ENCODE measurements at places on chromosomes 1 and 21.

DNA sequence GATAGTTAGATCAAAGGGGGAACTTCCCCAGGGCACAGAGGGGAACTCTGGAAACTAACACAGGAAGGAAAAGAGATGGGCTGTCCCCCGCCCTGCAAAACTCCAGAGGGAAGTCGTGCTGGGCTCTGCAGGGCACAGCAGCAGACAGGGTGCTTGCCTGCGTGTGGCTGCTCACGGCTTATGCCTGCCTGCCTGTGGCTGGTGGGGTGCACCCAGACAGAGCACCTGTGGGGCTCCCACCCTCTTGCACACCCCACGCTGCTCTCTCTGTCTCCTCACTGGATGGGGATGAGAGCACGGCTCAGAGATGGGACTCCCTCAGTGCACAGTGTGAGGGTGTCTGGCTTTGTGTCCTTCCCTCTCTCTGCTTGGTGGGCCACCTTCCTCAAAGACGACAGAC is 13.5 kb upstream of the ETV3L start:
- DNase-seq = no peak

GRCh38 chr1:109761227-109762038 is 2.3 kb downstream of the EPS8L3 start:
- DNase-seq = no peak

DNA sequence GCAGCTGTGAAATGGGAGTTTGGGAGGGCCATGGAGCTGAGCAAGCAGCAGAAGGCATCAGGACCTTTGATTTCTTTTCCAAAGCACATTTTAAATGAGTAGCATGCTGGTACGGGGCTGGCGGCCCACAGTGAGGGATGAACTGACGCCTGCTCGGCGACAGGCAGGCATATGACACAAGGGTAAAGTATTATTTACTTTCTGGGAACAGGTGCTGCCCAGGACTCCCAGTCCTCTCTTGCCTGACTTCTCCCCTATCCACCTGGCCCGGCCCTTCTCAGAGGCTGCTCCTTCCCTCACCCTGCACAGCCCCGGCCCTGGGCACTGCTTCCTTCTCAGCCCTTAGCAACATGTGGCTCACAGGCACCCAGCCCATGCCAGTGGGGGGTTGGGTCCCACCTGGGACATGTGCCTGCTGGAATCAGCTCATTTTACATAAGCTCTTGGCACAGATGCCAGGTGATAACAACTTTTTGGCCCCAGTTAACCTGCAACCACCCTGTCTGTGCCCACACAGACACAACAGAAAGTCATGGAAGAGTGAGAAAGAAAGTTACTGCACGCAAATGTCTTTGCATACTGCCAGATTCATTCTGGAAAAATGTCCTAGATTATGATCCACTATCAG is 112.3 kb upstream of the GADD45A start:
- DNase-seq = no peak

GRCh38 chr21:31022306-31022705 is 16.0 kb downstream of the KRTAP19-8 start:
- DNase-seq = no peak

DNA sequence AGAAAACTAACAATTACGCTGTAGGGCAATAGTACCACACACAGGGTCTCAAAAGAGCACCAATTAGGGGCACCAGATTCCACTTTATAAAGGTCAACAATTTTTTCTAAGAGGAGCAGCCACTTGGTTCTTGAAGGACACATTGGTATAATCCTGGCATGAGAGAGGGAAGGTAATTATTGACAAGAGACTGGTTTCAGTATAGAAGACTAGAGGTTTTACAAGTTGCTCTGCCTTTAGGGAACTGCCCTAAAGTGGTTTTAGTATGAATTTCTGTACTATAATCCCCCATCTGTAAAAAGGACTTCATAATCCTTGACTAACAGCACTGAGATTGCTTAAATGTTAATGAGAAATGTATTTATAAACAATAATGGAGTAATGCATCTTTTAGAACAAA is 648.5 kb upstream of the PTBP2 start:
- no peak for DNase-seq

GRCh38 chr1:79679916-79680315 is 673.4 kb upstream of the ADGRL4 start:
- no peak for DNase-seq

- no peak for DNase-seq
Measured at GRCh38 chr1:36831186-36831810, 203.0 kb downstream of the GRIK3 start.

GRCh38 chr1:110554871-110555801 is 36.2 kb upstream of the KCNA10 start:
- DNase-seq = peak; percentile 30

- DNase-seq = no peak
Measured at GRCh38 chr1:116911779-116912469, 2.2 kb downstream of the PTGFRN start.

DNA sequence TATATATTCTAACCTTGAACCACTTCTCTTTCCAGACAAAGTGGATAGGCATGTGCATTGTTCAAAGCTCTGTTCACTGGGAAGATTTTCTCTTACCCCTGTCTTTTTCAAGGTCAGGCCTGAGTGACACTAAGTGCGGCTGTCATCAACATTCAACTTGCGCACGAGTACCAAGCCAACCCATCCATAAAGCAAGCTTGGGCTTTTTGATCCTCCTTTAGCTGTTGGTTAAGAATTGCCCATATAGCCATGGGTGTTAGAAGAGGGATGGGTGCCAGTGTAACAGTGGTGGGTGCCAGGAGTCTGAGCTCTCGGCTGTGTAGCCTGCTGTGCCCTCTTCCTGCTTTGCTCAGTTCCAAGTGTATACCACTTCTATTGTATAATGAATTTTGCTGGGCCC is 136.1 kb downstream of the GLUL start:
- DNase-seq = no peak

DNA sequence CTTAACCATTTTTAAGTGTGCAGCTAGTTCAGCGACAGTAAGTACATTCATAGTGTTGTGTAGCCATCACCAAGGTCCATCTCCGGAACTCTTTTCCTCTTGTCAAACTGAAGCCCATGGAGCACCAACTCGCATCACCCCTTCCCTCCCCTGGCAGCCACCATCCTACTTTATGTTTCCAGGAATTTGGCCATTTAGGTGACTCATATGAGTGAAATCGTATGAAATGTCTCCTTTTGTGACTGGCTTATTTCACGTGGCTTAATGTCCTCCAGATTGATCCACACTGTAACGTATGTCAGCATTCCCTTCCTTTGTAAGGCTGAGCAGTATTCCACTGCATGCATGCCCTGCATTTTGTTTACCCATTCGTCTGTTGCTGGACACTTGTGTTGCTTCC is 2.5 kb downstream of the COL6A2 start:
- no peak for DNase-seq

- no peak for DNase-seq
Measured at GRCh38 chr1:230794431-230794830, 47.2 kb downstream of the CAPN9 start.

DNA sequence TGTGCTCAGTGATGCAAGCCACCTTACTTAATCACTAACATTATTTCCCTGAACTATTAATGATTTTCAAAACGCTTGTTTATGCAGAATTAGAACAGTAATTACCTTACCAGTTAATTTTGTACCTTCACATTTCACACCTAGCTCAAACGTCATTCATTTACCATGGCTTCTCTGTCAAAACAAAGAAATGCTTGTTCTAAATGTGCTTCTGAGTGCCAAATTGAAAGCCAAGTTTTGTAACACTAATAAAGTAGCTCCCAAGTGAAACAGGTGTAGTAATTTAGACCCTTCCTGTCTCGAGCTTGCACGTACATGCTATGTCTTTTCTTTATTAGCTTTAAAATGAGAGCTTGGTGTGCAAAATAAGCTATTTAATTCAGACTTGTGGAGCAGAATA is 533.7 kb upstream of the PKN2 start:
- DNase-seq = no peak

- no peak for DNase-seq
Measured at GRCh38 chr1:20224546-20224945, 38.2 kb upstream of the PLA2G2C start.

- DNase-seq = no peak
Measured at GRCh38 chr1:174204697-174205308, 45.5 kb downstream of the RABGAP1L start.

DNA sequence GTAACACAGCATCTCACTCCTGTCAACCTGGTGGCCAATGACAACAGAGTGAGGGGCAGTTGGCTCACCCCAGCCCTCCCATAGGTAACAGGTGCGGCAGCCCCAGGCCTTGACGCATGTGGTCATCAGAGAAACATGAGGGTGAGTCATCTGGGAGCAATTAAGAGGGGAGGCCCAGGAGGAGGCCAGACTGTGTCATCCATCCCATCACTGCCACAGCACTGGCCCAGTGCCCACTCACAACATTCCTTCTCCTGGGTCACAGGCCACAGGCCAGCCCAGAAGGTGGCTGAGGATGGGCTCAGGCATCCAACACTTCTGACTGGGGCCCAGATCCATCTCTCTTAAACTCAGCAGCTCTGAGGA is 17.1 kb downstream of the TEX35 start:
- DNase-seq = no peak

GRCh38 chr1:9320520-9321479 is 28.1 kb downstream of the SPSB1 start:
- no peak for DNase-seq

DNA sequence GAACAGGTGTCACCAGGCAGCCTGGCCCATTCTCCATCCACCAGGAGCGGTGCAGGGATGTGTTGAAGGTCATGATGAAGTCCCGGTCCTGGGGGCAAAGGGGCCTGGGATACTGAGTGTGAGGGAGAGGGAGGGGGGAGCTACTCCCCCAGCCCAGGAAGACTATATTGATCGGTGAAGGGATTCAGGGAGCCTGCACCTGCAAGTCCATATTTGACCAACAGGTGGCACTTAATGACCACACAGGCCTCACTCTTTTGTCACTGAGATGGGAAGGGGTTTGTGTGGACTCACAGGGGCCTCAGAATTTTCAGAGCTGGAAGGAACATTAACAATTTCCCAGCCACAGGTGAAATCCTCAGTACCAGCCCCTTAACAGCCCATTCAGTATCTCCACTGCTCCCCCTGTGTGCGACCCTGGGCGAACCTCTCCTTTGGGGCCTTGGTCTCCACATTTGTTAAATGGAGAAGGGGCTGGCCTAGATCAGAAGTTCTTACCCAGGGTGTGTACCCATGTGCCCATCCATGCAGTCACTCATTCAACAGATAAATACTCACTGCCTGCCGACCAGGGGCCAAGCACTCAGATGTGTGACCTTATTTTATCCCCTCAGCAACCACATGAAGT is 55.6 kb downstream of the NKAIN1 start:
- no peak for DNase-seq

DNA sequence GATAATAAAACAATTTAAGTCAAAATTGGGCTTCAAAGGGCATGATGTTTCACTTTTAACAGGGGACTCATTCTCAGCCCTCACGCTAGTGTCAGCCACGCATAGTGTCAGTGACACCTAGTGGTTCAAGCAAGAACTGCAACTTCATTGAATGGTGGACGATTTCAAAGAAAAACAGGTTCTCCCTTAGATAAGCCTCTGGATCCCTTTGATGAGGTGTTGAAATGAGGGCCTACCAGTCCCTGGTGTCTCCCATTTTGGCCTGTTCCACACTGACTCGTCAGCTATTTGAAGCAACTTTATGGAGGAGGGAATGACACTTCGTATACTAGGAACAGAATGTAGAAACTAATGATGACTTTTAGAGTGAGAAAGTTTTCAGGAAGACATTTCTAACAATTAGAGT is 56.2 kb downstream of the FCRL5 start:
- DNase-seq = no peak

- peak; percentile 58 for DNase-seq
Measured at GRCh38 chr1:202615501-202616354, 94.5 kb downstream of the SYT2 start.

DNA sequence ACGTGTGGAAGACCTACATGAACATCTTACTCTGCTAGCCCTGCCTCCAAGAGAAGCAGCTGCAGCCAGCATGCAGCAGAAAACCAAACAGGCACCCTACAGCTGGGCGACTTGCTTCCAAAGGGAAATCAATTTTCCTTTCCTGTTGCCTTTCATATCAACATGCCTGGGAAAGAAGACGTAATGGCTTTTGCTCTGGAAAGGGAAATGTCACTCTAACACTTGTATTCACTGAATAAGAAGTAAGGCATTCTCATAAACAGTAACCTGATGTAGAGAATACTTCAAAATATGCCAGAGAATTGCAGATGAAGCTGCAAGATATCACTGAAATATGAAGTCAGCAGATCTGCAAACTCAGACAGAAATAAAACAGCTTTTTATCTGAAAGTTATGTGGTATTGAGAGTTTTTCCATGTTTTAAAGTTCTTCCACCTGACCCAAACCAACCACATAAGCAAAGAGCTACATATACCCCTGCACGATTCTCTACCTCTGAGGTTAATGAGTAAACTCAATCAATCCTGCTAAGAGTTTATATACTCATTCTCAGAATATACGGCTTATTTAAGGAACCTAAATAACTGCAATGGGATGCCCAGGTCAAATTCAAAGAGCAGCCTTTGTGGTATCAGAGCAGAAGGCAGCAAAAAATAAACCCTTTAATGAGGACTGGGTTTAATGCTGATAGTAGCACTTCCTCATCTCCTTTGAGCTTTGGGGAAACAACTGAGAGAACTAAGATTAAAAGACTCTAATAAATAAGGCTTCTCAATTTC is 150.9 kb downstream of the RERE start:
- no peak for DNase-seq

DNA sequence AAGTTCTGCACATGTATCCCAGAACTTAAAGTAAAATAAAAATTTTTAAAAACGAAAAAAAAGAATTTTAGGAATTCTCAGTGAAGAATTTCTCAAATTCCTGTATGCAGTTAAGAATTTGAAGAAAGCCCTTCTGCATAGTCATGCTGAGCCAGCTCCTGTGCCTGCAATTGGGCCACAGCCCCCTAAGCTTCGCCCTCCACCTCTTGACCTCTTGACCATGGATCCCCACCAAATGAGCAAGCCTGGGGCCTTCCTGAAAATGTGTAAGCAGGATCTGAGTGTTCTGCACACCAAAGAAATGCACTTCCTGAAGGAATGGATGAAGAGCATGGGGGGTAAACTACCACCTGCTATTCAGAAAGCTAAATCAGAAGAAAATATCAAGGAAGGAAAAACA is 52.0 kb downstream of the NBPF6 start:
- no peak for DNase-seq

DNA sequence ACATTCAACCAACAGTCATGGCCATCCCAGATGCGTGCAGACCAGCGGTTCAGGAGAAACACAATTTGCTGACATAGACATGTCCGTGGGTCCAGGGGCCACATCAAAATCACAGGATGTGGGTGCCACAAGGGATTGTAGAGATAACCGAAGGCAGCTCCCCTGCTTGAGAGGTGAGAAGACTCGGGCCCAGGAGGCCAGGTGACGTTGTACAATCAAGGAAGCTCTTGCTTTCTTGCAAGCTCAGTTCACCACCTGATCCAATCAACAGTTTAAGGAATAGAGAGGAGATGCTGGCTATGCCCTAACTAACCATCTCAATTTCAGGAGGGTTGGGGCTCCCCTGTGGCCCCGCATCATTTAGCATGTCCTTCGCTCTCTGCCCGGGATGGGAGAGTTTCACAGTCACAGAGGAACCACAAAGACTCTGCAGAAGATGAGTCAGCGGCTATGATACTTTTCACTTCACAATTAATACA is 19.5 kb downstream of the UBASH3A start:
- no peak for DNase-seq

- peak; percentile 68 for DNase-seq
Measured at GRCh38 chr1:31605908-31606427, 11.5 kb upstream of the HCRTR1 start.
